ENCODE measurements at places on chromosomes 16 and 17.

- no peak for DNase-seq
Observed at GRCh38 chr17:17983776-17984175, 11.1 kb downstream of the DRC3 start.

GRCh38 chr16:71421911-71422310, 19.9 kb downstream of the TLE7 start:
- DNase-seq, result no peak

- peak; percentile 96 for DNase-seq
Observed at GRCh38 chr17:44218344-44219107, 949 bp downstream of the UBTF start.

DNA sequence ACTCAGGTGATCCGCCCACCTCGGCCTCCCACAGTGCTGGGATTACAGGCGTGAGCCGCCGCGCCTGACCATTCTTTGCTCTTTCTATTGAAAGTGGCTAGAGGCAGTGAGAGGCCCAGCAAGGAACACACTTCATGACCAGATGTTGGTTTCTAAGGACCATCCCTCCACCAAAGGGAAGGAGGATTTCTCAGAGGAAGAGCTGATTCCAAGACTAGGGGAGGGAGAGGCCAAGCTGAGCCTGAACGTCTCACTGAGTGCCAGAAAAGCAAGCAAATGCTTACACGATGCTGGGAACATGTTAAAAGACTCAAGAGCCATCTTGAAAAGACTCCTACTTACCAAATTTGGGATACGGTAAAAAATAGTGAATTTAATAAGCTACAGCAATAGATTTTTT, 79.2 kb downstream of the MRM3 start:
- DNase-seq, result no peak

DNA sequence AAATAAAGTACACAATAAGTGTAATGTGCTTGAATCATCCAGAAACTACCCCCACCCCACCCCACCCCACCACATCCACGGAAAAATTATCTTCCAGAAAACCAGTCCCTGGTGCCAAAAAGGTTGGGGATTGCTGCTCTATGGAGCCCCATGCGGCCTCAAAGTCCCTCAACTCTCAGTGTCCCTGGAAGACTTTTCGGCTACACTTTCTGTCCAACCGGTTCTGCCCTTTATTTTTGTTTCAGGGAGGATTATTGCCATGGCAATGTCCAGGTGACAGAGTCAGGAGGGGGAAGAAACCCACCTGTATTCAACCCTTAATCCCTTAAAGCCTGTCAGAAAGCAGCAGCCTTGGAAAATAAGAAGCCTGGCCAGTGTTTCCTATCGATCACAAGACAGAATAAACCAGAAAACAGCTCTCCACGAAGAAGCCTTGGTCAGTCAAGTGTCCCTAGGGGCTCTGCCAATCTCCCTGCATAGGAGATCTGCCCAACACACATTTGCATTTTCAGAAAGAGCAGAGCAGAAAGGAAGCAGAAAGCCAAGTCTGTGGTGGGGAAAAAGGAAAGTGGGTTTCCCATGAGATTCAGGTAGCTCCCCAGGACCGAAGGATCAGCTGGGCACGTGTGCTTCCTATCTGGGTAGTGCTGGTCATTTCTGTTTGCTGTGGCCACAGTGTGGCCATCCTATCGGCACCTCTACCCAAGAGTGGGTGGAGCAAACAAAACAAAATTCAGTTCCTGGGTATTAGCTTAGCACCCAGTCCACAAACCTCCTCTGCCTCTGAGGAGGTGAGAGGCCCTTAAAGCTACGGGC, 342.7 kb downstream of the SOX9 start:
- DNase-seq, result no peak

DNA sequence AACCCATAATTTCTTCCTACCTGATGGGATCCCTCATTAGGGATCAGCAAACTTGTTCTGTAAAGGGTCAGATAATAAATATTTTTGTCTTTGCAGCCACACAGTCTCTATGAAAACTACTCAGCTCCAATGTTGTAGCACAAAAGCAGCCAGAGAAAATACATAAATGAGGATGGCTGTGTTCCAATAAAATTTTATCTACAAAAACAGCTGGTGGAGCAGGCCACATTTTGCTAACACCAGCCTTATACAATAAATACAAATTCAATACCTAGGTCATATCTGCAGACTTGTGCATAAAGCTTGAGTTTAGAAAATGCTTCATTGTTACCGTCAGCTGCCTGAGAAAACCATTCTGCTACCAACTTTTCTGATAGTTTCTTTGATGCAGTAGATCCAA, 38.4 kb upstream of the INTS2 start:
- DNase-seq, result no peak

DNA sequence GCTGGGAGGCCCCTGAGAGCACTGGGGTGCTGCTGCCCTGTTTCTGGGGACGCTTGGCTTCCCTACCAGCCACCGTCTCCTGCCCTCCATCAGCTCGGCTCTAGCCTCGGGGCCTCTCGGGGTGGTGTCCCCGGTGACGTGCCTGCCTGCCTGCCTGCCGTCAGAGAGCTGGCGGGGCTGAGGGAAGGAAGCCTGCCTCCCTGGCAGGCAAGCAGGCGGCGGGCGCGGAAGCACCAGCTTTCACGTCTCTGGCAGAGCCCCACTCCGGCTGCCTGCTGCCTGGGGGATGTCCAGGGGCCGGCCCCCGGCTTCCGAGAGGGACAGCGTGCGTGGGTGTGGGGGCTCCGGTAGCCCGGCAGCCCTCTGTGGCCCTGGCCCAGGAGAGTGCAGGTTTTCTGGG, 9.3 kb downstream of the CENPX start:
- DNase-seq, result no peak

- no peak for DNase-seq
Observed at GRCh38 chr17:13840254-13840653, 229.1 kb upstream of the COX10 start.

GRCh38 chr17:74274060-74274708, at the start of gene DNAI2:
DNAI2 (plus strand) TSS chr17:74274234; CDS start chr17:74281818, 7,584 bp downstream.
- DNase-seq, result no peak

DNA sequence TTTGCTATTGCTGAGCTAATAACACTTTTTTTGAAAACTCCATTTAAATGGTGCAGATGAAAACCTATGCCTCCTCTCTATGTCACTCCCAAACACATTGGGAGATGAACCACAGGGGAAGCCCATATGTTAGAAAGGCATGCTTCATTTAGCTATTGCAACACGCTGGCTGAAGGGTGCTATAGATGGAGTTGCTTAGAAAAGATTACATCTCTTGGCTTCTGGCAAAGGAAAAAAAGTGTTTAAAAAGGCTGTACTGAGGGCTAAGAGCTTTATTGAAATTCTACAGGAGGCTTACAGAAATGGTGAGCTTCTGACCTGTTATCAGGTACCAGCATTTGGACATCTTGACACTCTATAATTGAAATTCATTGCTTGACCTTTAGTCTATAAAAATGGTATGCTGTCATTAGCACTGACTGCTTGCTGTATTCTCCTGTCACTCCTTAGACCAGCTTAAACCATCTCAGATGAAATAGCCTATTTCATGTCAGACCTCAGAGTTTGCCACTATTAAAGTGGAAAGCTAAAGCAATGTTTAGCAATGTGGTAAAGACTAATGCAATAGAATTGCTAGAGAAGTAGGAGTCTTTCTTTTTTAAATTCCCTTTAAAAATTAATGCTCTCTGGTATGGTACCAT, 503.9 kb downstream of the CDH11 start:
- DNase-seq, result peak; percentile 11

DNA sequence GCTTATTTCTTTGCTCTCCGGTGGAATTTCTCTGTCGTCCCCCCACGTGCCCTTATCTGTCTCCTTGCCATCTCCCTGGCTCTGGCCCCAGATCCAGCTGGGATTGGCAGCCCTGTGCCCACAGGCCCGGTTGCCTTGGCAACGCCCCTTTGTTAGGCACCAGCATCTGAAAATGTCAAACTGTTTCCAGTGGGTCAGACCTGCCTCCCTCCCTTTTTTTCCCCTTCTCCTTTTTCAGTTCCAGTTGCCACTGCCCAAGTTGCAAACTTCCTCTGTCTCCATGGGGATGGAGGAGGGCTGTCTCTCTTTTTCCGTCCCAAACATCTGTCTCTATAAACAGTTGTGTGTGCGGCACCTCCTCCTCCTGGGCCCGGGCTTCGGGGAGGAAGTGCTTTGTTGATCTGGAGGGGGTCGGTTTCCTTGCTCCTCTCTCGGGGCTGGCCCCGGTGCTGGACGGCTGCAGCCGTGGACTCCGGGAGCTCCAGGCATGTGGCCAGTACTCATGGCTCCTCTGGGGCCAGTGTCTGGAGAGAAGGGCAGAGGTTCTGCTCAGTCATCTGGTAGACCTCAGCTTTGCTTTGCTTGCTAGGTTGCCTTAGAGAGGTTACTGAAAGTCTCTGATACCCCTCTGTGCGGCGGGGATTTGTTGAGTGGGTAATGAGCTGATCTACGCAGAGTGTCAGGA, 35.3 kb downstream of the SOCS3 start:
- DNase-seq, result peak; percentile 82

DNA sequence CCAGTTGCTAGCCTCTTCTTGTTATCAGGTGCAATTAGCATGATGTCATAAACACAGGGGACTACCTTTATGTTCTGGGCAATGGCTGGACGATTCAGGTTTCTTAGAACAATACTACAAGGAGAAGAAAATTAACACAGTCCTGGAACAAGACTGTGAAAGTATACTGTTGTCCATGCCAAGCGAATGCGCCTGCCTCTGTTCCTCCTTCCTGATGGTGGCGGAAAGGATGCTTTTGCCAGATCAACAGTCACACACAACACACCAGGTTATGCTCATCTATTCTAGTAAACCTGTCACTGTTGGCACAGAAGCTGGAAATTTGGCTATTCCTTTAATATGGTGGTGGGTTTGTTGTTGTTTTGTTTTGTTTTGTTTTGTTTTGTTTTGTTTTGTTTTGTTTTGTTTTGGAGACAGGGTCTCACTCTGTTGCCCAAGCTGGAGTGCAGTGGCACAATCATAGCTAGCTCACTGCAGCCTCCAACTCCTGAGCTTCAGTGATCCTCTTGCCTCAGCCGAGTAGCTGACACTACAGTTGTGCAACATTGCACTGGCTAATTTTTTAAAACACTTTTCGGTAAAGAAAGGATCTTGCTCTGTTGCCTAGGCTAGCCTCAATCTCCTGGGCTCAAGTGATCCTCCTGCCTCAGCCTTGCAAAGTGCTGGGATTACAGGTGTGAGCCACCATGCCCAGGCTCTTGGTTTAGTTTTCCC, 3.1 kb upstream of the CD300LD start:
- DNase-seq, result no peak

DNA sequence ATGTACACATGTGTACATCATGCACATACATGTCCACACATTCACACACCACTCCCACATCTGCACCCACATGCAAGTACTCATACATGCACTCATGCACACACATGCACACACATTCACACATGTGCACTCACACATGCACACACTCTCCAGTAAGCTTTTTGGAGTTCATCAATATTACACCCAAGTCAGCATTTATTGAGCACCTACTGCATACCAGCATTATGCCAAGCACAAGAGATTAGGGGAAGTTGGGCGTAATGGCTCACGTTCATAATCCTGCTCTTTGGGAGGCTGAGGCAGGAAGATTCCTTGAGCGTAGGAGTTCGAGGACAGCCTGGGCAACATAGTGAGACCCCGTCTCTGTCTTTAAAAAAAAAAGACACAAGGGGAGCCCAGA, 87.6 kb upstream of the HSBP1 start:
- no peak for DNase-seq

DNA sequence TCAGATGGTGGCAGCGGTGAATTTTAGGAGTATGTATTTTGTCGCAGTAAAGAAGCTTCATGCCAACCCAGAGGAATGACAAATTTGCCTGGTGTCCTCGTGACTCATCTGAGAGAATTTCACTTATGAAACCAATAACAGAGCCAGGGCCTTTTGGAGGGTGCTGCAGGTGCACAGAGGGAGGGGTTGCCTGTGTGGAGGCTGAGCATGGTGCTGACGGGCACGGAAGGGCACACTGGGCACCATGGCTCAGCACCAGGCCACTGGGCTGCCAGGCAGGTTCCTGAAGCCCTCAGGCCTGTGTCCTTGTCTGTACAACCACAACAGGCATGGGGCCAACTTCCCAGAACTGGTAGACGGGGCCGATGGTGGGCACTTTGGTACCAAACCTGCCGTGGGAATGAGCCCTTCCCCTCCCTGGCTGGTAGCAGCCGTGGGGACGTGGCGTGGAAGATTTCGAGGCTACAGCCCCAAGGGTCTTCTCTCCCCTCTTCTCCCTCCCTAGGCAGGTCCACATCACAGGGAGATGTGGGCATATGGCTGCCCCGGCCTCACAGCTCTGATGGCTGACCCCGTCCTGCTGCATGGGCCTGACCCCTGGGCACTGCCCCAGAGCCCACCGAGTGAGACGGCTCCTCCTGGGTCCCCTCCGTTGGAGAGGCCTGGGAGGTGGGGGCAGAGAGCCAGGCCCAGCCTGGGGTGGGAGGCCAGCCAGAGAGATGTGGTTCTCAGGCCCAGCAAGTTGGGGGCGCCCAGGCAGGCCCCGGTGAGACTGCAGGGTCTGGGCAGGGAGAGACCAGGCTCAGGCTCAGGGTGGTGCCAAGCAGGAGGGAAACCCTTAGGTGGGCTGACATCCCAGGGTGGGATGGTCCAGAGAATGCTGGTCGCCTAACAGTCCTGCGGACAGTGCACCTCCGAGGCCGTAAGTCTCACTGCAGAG, 30.2 kb upstream of the ZNF469 start:
- no peak for DNase-seq

GRCh38 chr16:85612191-85612800, 826 bp upstream of the GSE1 start:
- peak; percentile 96 for DNase-seq

- DNase-seq, result peak; percentile 20
Observed at GRCh38 chr16:57071831-57072582, 20.4 kb upstream of the CPNE2 start.

GRCh38 chr17:1471490-1471889, 15.5 kb upstream of the CRK start:
- no peak for DNase-seq

DNA sequence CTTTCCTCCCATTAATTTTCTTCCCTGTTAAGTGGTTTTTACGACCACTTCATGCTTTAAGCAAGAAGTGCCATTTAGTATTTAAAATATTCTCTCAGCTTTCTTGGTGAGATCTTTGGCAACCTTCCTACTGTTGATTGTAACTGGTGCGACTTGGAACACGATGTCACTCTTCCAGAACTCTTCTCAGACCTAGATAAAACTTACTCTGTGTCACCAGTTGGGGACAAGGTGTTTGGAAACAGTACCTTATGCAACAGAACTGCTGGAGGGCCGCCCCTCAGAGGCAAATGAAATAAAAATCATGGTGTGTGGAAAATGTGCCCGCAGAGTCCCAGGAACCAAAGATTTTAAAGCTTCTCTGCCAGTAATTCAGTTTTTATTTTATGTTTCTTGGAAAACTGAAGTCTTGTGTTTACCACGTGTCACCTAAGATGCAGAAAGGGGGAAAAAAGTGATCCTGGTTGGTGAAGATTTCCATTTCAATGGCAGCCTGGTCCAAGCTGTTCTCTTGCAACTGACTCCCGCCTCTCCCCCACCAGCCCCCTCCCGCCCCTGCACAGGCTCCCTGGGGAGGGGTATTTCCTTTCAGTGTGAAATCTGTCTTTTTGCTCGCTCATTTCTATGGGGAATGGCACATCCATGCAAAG, 7.2 kb upstream of the HSD11B2 start:
- no peak for DNase-seq
